ENCODE measurements at places on chromosomes 13 and 19.

DNA sequence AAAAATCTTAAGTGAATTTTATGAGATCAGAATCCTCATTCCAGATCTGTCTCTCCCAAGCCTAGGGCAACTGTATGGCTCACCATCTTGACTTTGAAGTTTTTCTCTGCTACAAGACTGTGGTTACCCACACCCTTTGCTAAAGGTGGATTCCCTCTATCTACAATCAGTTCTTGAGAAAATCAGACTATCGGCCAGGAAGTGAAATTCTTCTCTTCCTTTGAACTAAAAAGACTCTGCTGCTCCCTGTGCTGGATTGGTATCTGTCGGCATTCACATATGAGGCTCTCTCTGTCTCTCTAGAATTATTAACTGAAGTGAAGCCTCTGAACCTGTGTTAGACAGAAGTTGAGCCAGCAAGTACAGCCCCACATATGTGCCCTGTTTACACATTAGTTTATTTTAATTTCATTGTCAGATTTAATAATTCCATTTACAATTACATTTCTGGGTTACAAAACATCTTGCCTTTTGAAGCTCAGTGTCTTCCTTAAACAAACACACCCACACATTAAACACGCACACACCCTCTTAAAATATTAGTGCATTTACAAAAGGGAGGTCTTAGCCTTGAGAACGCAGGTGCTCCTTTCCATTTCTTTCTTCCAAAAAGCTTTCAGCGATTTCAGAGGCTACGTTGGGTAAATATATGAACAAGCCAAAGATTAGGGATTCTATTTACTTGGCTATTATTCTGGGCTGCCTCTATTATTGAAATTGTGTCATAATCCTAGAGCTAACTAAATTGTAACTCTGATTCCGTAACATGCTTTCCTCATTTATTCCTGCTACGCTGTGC lies 145.7 kb downstream of the MIPEP start:
- DNase-seq = no peak

- no peak for DNase-seq
Measured at GRCh38 chr13:109924376-109924775, 138.0 kb upstream of the IRS2 start.

- DNase-seq = no peak
Measured at GRCh38 chr19:19777692-19778091, 43.9 kb downstream of the ZNF506 start.

- DNase-seq = no peak
Measured at GRCh38 chr13:85286081-85286480, 513.1 kb downstream of the SLITRK6 start.

GRCh38 chr19:10555610-10555973 lies 10.2 kb downstream of the KRI1 start:
- DNase-seq = no peak

- no peak for DNase-seq
Measured at GRCh38 chr13:109719962-109720646, 66.3 kb downstream of the IRS2 start.

GRCh38 chr19:38266981-38267597 lies 2.7 kb downstream of the SPINT2 start:
- DNase-seq = no peak

DNA sequence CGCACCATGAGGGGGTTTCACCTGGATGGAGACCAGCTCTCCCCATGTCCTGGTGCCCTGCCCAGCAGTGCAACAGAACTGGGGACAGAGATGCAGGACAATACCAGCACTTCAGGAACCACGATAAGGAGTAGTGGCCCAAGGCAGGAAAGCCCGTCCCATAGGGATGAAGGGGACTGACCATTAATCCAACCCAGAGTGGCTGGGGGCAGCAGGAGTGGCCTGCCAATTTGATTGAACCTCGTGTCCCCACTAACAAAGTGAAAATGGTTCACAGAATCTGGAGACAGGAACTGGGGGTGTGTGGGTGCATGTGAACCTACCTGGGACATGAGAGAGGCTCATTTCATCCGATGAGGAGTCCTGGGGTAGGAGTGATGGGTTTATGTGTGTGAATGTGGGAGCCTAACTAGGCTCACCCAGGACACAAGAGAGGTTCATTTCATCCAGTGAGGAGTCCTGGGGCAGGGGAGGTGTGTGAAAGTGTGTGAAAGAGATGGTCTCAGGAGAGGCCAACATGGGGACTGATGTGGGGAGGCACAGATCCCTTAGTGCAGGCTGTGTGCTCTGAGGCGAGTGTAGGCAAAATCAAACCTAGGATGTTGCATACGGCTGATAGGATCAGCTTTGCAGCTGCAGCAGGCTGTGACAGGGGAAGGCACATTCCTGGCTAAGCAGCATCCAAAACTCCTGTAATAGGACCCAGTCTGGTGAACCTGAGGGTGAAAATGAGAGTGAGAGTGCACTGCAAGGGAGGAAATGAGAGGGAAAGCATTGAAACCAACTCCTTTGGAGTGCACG lies 98.2 kb downstream of the ZNF429 start:
- DNase-seq = no peak

DNA sequence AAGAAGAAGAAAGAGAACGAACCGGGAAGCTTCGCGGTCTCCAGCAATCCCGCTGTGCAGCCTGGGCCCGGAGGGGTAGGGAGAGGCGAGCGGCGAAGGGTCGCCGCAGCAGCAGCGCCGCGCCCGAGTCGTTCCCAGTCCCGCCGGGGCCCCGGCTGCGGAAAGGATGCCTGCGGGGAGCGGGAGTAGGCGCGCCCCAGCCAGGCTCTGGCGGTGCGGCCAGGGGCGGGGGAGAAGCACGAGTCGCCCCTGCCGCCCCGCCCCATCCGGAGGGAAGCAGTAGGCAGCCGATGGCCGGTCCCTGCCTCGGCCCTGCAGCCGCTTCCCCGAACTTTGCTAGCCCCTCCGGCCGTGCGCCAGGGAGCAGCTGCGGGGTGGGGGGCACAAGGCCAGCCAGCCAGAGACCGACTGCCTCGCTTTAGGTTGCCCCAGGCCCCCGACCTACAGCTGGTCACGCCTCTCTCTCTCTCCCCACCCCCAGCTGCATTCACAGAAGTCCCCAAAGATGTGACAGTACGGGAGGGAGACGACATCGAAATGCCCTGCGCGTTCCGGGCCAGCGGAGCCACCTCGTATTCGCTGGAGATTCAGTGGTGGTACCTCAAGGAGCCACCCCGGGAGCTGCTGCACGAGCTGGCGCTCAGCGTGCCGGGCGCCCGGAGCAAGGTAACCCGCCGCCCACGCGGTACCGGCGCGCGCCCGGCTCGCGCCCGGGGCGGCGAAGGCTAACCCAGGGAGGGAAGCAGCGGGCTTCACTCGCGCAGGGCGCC lies 1.1 kb downstream of the VSTM2B start:
- DNase-seq = no peak

DNA sequence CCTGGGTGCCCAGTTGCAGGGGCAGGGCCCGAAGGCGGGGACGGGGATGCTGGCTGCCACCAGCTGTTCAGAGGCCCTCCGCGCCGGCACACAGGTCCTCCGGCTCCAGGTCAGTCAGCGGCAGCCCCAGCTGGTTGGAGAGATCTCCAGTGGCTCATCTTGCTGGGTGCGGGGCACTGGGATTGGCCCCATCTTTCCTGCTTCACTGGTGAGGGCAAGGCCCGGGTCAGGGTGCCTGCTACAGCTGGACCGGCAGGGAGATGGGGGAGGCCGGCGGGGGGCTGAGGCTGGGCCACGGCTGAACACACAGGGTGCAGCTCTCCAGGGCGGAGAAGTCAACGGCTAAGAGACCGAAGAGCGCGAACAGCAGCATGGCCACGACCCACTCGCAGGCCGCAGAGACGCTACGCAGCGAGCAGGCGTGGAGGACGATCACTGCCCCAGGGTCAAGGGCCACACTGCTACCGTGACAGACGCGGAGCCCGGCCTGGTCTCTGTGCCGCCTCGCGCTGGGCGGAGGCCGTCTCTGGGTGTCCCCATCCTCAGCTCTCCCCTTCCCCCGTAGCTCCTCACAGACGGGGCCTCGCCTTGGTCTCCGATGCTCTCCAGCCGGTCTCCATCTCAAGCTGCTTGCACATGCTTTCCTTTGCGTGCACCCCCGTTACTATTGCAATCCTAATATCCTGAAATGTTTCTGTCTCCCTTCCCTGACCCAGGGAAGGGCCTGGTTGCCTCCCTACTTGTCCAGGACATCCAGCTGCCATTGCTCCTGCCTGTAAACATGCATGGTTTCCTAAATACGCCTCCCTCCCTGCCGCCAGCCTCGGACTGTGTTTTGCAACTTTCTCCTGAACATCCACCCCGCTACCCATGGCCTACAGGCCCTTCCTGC lies 12.3 kb downstream of the TMEM150B start:
- no peak for DNase-seq

- DNase-seq = no peak
Measured at GRCh38 chr13:27076421-27076820, 95.2 kb downstream of the USP12 start.

GRCh38 chr19:18437491-18438330 lies at the start of gene ISYNA1:
Gene ISYNA1, minus strand, starts transcription at chr19:18438133. Its CDS starts 154 bp downstream, at chr19:18437979.
- no peak for DNase-seq

DNA sequence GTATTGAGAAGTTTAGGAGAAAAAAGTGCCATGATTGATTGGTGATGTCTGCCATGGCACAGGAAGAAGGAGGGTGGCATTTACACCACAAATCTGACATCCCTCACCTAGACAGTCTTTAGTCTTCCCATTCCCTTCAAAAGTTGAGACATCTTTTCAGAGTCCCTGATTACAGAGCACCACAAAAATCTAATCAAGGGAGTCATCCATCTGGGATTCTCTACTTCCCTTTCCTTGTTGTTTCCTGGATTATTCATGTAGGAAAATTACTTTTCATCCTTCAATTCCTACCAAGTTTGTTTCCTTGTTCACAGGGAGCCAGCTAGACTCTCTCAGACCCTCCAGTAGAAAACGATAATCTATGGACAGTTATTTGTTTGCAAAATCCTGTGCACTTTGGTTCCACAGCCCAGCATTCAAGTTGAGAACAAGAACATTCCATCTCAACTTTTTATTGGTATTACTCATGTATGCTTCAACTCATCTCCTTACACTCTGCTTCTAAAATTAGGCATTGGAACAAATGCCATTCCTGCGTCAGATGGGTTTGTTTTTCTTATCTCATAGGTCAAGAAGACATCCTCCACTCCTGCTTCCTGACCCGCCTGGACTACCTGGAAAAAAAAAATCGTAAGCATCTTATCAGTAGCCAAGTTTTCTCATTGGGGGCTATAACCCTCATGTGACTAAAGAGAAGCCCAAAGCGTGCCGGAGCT lies 259.9 kb downstream of the FOXO1 start:
- DNase-seq = no peak

DNA sequence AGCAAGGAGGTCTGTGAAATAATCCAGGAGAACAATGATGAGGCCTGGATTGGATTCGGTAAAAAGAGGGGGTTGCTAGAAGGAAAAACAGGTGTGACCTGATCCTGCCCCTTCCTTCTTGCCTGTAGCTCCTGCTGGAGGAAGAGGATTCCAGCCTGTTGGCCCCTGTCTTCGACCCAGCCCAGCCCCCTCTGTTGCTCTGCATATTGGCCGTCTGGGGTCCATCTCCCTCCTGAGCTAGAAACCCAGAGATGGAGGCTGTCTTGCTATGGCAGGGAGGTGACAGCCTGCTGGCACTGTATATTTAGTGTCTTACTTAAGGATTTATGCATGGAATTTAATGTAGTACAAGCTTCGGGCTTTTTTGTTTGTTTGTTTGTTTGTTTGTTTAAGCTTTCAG lies 6.6 kb downstream of the DMRTC2 start:
- DNase-seq = no peak

GRCh38 chr19:1220976-1221903 lies 15.7 kb downstream of the STK11 start:
- DNase-seq = no peak

DNA sequence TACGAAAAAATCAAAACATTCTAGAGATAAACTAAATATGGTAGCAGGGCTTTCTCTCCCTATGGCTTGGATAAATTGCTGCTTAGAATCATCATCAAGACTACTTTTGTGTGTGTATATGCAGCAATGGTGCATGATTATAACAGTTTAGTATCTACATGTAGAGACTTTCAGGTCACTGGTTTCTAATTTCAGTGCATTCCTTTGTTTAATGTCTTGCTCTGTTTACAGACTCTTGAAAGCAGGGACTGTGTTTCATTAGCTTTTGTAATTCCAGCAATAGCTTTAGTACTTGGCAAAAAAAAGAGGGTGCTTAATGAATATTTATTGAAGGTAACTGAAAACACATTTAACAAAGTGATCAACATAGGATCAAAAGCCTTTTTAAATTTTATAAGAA lies 420.7 kb downstream of the PCDH9 start:
- DNase-seq = no peak

GRCh38 chr13:105914291-105915036 lies 621.0 kb downstream of the EFNB2 start:
- no peak for DNase-seq

- DNase-seq = no peak
Measured at GRCh38 chr13:100363285-100363711, 225.3 kb downstream of the GGACT start.

- no peak for DNase-seq
Measured at GRCh38 chr13:51935326-51936171, 73.8 kb downstream of the CCDC70 start.

GRCh38 chr13:102638741-102639140 lies 42.0 kb downstream of the TPP2 start:
- no peak for DNase-seq

DNA sequence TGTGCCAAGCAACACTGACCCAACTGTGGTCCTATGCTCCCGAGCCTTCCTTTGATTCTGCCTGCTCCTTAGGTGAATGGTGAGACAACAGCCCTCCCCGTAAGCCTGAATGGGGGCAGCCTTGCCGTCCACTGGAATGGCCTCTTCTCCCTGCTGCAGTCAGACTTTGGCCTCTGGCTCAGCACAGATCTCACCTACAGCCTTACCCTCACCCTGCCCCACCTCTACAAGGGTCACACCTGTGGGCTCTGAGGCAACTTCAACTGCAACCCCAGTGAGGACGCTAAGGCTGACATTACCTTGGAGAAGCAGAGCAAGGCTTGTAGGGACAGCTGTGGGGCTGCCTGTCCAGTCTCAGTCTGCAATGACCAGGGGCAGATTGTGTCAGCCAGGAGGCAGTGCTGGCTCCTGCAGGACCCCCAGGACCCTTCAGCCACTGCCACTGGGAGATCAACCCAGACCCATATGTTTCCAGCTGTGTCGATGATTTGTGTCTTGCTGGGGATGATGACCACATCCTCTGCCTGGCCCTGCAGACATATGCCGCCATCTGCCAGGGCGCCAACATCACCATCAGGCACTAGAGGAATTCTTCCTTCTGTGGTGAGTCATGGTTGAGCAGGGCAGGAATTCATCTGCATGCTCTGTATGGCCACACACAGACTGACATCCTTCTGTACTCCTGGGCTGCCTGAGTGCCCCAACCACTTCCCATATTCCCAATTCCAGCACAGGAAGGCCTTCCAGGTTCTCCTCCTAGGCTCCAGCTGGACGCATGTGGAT lies 27.3 kb upstream of the FXYD3 start:
- DNase-seq = no peak

DNA sequence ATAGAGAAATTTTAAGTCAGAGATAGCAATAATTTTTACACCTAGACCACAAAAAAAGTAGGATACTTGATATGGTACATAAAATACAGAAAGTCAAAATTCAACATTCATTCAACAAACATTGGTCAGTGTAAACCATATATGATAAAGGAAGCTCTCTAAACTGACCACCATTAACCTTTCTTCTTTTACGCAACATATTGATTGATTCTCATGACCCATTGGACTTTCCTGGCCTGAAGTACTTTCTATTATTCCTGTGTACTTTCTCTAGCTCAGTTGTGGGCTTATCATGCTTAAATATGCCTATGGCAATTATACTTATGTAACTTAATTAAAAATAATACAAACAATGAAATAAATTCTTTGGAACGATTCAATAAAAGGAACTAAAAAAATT lies 10.7 kb downstream of the PIBF1 start:
- no peak for DNase-seq

All from stimulated activated naive CD4-positive, alpha-beta T cell (primary cell).